RPMI8226 (cell line): ENCODE measurements at places on chromosomes 5 and 9.

DNA sequence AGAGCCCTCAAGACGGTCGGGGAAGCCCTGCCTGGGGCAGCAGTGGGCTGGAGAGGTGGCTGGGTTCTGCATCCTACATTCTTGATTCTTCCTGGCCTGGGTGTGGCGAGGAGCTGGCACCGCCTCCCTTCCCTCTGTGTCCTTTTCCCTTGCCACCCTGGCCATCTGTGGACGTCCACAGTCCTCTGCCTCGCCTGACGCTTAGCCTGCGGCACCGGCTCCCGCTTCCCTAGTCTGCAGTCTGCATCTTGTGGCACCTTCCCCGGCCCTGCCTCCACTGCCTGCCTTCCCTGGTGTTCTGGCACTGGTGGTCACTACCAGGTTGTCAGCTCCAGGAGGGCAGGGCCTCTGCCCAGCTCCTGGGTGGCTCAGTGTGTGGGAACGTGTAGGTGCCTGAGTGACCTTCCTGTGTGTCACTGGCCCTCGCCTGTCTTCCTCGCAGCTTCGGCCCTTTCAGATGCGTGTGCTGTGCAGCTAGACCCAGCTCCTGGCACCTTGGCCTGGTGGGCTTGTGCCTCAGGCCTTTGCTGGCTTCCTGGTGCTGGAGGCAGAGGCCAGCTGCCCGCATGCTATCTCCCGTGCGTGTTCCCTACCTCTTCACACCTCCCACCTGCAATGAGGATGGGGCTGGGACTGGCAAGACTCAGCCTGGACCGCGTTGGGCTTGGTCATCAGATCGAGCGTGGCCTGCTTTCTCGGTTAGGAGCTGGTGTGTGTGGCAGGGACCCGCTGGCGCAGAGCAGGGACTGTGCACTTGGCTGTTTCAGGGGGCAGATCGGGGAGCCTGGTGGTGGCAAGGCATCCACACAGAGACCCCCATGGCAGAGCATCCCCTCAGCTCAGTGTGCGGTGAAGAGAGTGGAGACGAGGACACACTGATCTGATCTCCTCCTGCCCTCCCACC, 20.9 kb downstream of the TRAF2 start:
- no peak for DNase-seq

GRCh38 chr9:9437641-9438040, 1175.2 kb downstream of the PTPRD start:
- DNase-seq, result no peak

DNA sequence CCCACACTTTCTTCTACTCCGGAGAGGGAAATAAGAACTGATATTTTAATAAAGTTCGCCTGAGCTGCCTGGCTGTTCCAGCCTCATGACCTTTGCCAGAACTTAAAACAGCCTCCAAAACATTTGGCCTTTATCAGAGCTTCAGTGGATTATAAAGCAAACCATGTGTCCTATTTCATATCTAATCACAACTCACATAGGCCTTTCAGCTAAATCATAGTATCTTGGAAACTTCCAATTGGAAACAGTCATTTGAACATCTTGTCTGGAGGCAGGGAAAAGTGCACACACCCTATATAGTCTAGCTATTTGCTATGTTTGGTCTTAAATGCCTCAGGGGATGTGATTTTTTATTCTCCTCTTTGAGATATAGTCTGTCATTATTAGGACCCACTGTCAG, 46.0 kb upstream of the FREM1 start:
- DNase-seq, result no peak

- no peak for DNase-seq
Observed at GRCh38 chr5:31952067-31952466, 222.1 kb downstream of the GOLPH3 start.

GRCh38 chr5:135134691-135135381, 100.8 kb upstream of the PITX1 start:
- no peak for DNase-seq

DNA sequence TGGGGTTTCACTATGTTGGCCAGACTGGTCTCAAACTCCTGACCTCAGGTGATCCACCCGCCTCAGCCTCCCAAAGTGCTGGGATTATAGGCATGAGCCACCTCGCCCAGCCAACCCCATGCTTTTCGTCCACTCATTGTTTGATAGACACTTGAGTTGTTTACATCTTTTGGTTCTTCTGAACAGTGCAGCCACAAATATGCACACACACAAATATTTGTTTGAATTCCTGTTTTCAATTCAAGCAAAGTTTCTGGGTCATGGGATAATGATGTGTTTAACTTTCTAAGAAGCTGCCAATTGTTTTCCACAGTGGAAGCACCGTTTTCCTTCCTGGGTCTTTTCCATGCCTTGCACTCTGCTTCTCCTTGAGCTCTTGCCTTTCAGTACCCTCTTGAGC, 6.8 kb upstream of the PAEP start:
- DNase-seq, result no peak

- no peak for DNase-seq
Observed at GRCh38 chr5:59079622-59080620, 497.0 kb downstream of the RAB3C start.

GRCh38 chr9:37239224-37239859, 119.0 kb downstream of the ZCCHC7 start:
- DNase-seq, result no peak

DNA sequence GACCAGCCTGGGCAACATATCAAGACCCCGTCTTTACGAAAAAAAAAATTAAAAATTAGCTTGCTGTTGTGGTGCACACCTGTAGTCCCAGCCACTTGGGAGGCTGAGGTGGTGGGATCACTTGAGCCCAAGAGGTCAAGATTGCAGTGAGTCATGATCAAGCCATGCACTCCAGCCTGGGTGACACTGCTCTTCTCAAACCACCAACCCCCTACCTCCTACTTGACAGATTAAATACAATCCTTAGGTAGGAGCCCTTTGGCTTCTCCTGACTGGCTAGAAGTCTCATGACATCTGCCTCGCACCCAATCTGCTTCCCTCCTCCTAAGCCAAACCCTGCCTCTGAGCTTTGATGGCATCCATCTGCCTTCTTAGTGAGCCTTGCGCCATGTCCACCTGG, 11.6 kb upstream of the FBP1 start:
- DNase-seq, result no peak

- DNase-seq, result no peak
Observed at GRCh38 chr5:80930940-80931339, 29.2 kb upstream of the RASGRF2 start.

DNA sequence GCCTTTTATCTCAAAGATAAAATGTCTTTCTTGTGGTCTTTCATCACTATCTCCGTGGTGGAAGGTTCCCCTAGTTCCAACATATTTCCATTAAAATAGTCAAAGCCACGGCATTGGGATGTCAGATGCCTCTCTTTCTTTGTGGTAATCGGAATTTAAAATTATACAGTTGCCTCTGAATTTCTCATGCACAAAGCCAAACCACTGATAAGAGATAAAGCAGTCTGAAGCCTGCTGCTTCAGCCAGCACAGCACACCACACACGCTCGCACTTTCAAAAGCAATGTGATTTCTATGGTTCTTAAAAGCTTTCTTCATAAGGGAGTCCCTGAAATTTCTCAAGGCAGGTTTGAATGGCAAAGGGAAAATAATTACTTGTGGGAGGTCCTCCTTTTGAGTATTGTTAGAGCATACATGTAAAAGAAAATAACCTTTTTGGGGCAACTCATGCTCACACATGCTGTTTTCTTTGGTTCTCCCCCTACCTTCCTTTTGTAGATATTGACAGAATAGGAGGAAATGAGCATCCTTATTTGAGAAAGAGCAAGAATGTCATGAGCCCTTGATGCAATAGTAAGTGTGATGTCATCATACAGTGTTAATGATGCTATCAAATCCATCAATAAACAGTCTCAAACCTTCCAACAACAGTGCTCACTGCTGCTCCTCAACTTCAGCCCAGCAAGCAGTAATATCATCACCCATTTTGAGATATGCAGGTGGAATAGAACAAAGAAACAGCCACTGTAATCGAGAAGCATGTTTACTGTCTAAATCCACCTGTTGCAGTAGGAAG, 85.7 kb upstream of the PPP1R2B start:
- no peak for DNase-seq

- DNase-seq, result no peak
Observed at GRCh38 chr5:112097768-112098167, 321.3 kb downstream of the EPB41L4A start.

DNA sequence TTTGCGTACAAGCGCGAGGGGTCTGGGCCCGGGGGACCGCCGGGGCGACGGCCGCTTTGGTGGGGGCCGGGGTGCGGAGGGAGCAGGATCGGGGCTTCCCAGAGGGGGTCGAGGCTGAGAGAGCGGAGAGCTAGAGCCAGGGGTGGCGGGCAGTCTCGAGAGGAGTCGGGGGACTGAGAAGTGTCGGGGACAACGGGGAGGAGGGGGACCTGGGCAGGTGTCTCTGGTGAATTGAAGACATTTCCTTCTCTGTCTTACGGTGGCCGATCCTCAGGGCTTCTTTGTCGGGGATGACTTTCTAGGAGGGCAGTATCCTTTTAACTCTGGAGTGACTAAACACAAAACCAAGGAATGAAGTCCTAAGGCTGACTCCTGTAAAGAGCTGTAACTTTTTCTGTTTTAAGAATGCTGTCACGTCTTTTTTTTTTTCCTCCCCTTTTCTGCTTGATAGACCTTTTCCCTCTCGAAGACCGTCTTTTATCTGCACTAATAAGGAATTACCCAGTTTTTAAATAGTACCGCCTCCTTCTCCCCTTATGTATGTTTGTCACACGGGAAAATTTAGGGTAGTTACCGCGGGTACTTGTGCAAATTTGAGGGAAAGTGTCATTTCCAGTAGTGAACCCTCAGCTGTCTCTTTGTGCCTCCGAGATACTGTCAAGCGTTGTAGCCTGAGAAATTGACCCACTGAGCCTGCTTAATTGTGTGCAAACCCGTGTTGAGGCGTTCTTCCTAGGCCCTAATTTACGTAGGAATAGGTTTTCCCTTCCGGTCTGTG, 822 bp downstream of the DENND4C start:
- peak; percentile 26 for DNase-seq

GRCh38 chr9:29069376-29069775, 1496.1 kb upstream of the C9orf72 start:
- no peak for DNase-seq

DNA sequence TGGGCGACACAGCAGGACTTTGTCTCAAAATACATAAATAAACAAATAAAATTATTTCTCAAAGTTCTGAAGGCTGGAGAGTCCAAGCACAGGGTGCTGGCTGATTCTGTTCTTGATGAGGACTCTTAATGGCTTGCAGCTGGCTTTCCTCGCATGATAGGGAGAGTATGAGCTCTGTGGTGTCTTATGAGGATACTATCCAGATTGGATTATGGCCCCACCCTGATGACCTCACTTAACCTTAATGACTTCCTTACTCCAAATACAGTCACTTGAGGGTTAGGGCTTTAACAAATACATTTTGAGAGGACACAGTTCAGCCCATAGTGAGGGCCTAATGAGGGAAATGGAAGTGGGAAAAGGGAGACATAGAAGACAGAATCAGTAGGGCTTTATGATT, 87.7 kb downstream of the FOCAD start:
- DNase-seq, result no peak

DNA sequence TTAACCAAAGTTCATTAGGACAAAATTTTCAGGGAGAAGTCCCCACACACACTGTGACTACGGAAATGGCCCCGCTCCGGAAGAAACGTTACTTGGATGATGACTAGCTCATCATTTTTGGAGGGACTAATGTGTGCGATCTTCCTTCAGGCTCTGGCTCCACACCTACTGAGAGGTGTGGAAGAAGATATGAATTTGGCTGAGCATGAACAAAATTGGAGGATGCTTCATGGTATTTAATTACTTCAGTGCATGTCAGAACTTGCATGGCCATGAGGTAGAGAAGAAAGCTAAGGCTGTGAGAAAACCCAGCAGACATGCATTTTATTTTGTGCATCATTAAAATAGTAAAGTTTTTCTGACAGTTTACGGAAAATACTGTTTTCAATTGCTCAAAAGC, 202.1 kb upstream of the TLE4 start:
- DNase-seq, result no peak

DNA sequence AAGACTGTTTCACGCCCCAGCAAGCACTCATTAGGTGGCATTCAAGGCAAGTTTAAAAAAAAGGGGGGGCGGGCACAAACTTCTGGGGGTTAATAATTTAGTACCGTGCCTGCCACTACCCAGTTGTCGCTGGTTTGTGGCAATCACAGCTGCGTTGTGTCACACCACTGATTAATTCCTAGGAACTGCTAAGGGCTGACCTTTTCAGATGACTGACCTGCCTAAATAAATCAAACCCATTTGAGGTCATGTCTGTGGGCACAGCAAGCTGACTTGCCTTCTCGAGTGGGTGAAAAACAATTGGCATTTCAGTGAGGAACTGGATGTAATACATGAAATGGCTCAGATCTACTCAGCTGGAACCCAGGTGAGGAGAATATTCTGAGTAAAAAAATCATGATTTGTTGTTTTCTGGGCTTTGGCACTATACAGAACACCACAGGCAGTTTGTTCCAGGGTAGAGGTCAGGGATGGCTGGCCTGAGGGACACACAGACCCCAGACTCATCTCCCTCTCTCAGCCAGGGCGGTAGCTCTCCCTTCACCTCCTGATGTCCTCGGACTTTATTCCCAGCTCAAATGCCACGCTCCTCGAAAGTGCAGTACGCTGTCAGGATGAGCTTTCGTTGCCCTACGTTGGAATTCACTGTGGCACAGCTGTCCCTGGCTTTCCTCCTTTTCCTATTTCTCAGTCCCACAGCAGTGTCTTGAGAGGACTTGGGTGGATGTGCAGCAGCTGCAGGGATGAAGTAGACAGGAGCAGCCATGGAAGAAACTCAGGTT, 15.5 kb upstream of the MGAT1 start:
- DNase-seq, result no peak

DNA sequence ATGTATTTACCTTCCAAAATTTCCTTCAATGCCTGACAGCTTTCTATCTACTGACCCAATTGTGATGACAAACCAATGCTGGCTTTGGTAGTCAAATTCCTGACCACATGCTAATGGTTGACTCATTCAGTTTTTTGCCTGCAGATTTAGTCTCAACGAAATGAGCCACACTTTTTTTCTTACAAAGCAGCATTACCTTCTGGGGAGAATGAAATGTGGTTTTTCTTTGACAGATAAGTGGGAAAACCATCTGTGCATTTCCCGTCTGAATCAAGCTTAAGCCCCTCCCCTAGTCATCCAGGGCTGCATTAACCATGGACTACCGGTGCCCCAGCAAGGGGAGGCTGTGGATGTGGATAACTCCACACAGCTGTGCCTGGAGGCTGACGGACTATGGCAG, 99.6 kb upstream of the TAF11L2 start:
- DNase-seq, result no peak

DNA sequence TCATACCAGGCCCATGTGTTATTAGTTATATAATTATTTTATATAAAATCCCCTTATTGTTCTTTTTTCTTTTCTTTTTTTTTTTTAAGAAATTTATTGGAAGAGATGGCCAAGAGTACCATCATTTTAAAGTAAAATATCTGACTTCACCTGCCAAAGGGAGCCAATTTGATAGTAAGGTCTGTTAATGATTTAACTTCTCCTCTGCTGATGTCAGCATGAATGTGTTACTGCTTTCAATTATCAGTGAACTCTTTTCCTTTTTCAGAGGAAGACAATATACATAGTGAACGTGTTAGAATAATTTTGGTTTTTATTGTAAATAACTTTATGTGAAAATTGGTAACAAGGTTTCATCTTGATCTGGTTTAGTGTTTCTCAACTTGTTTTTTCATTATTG, 409.6 kb downstream of the SH3GL2 start:
- no peak for DNase-seq

GRCh38 chr5:177552839-177553455, 1.4 kb downstream of the FAM193B start:
- DNase-seq, result no peak

- no peak for DNase-seq
Observed at GRCh38 chr9:133139246-133140173, 18.5 kb upstream of the RALGDS start.
